ENCODE measurements at places on chromosomes 5 and 9. TPM values are rescaled to one million over a fixed set of nuclear protein-coding genes. Genes with fewer than 3 reads are reported as not detected.

PCDHGA6 gene
- total RNA-seq = 0.32 TPM

ADAMTS16 gene
- total RNA-seq = 0.08 TPM

DNA sequence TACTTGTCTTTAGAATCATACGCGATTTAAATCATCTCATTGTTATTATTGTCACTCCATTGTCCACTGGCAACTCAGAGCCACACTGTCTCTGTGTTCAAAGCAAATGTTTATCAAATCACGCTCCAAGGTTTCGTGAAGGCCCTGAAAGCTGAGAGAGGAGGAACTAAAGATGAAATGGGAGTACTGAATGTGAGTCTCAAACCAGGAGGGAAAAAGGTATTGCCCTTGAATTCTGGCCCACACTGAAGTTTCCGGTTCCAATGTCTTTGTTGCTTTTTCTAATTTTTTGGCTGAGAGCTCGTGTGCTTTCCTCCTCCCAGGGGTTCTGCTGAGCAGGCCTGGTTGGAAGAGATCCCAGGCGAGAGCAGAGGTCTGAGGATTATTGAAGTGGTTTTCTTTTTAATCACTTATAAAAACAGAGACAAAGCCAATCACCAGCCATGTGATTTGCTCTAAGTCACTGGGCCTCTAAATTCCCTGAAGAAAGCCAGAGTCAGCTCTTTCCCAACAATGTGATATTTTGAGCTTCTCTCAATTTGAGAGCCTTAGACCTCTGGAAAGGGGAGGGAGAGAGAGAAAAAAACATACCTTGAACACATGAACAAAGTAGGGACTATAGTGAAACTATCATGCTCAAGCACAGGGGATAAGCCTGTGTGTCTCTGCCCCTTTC, 420.8 kb upstream of the GRAMD2B start:
- no peak for DNase-seq

GRCh38 chr9:108094676-108094993, 605.1 kb upstream of the KLF4 start:
- no peak for DNase-seq

DNA sequence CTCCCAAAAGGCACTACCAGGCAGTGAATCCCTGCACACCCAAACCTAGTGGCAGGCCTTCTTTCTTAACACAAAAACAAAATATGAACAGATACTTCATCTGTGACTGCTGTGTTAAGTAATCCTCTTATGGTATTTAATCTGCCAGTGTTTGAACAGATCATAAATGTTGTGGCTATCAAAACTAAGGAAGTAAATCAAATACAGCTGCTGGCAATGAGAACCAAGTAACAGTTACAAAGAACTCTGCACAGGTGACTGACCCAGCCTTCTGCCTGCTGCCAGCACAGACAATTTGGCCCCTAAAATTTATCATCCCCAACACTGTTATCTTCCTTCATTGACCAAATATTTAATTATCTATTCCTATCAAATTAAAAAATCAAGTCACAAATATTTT, 78.0 kb downstream of the GNAQ start:
- DNase-seq = no peak

PELO gene
- 7.7 TPM for total RNA-seq

DNA sequence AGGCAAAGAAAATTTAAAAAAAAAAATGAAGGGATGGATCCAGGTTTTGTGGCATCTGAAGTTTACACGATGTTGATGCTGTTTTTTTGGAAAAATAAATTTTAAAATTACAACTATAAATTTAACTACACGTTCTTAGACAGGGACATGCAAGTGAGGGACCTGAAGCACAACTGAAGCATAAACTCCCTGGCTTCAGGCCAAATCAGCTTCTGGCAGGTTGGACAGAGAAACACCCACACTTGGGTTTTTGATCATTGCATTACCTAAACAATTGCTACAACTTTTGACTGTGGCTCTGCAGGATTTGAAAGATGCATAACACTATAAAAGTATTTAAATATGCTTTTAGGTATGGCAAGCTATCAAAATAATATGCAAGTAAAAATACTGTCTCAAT, 1318.3 kb upstream of the DMAC1 start:
- DNase-seq = no peak

- DNase-seq = no peak
These were observed 247.3 kb upstream of the TAS2R1 start for GRCh38 chr5:9877488-9877887.

Measured in GM12878 (cell line).